Suprapubic skin (tissue), 4 donors: ENCODE measurements at places on chromosomes 2 and 18. TPM values are rescaled to one million over a fixed set of nuclear protein-coding genes. Genes with fewer than 3 reads are reported as not detected.

Gene RIT2
- not detected for total RNA-seq

Gene ANKRD30BL
- total RNA-seq = not detected

Gene ALK
- total RNA-seq = not detected

Gene TMEM247
- not detected for total RNA-seq

Gene IL36B
- 7.9 TPM for total RNA-seq
